ENCODE measurements at places on chromosomes 6 and 20.
A peak's percentile ranks its signal among the peaks of the same experiment; 100 is the strongest.

- no peak for DNase-seq
Observed at GRCh38 chr6:50047026-50047425, 2.7 kb downstream of the DEFB112 start.

GRCh38 chr20:2701671-2702081, 9.1 kb downstream of the EBF4 start:
- DNase-seq = no peak

GRCh38 chr6:132959639-132960326, 145.4 kb downstream of the RPS12 start:
- no peak for DNase-seq

- peak; percentile 60 for DNase-seq
Observed at GRCh38 chr6:106334646-106335448, 9.3 kb upstream of the ATG5 start.

- no peak for DNase-seq
Observed at GRCh38 chr20:33721391-33722140, 1.5 kb upstream of the PXMP4 start.

- DNase-seq = no peak
Observed at GRCh38 chr6:26290941-26291340, 74.1 kb upstream of the BTN3A2 start.

GRCh38 chr6:80942911-80943310, 809.6 kb downstream of the TENT5A start:
- no peak for DNase-seq
